ACHN (cell line): ENCODE measurements at places on chromosomes 7 and 10.

DNA sequence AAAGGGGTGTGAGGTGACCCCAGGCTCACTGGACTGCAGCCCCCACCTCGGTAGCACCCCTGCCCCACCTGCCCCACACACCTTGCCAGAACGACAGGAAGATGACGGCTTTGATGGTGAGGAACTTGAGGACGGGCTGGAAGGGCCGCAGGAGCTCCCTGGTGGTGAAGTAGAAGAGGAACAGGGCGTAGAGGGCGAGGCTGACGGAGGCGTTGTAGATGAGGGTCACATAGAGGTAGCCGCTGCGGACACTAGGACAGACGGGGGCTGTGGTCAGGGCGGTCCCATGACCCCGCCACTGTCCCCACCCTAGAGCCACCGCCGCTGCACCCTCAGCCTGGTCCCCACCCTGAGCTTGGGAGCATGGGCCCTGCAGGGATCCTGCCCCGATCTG, 7.6 kb downstream of the TMEM184A start:
- no peak for DNase-seq

DNA sequence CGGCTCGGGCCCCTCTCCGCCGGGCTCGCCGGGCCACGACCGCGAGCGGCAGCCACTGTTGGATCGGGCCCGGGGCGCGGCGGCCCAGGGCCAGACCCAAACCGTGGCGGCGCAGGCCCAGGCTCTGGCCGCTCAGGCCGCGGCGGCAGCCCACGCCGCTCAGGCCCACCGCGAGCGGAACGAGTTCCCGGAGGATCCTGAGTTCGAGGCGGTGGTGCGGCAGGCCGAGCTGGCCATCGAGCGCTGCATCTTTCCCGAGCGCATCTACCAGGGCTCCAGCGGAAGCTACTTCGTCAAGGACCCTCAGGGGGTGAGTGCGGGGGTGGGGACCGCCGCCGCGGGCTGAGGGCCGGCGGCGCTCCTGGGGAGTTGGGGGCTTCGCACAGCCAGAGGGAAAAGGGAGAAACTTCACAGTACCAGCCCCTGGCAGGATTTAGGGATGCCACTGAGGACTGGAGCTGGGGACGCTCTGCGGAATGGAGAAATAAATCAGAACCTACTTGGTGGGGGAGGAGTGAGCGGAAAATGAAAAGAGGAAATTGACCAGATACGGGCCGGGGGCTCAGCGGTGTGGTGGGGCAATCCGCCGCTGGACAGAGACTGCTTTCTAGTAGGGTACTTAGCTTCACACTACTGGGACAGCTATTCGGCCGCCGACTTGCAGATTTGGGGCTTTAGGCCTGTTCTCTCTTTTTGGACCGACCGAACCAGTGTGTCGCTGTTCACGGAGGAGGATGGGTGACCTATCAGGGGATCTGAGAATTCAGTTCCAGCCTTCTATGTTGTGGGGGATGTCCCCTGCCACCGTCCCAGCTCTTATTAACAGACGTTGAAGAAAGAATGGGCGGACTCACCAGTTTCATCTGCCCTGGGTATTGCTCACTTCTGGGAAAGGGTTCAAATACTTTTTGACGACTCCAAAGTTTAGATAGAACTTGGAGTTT, 669 bp downstream of the PI4K2A start:
- peak; percentile 40 for DNase-seq

DNA sequence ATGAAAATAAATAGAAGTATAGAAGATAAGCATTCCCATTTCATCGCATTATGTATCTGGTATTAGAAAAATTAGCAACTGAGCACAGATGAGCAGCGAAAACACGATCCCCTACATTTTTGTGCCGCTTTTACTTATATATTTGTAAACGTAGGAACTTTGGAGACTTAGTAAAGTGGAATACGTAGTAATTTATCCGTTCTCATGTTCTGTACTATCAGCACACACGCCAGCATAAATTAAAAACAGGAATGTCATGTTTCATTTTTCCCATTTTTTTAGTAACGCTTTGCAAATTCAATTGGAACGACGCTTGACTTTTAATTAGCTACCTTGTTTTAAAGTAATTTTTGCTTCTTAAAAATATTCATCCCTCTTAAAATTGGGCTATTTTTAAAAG, 2.4 kb downstream of the ZNRF2 start:
- DNase-seq = no peak

DNA sequence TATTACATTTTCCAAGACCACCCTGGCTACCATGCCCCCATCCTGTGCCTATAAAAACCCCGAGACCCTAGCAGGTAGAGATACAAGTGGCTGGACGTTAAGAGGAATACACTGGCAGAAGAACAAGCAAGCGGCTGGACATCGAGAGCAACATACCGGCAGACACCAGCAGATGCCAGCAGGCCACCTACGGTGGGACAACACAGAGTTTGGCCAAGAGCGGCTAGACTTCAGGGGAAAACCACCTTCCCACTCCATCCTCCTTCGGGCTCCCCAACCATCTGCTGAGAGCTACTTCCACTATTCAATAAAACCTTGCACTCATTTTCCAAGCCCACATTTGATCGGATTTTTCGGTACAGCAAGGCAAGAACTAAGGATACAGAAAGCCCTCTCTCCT, 70.3 kb downstream of the ORC5 start:
- no peak for DNase-seq

- DNase-seq = no peak
Measured at GRCh38 chr7:37196676-37197075, 252.0 kb downstream of the ELMO1 start.

DNA sequence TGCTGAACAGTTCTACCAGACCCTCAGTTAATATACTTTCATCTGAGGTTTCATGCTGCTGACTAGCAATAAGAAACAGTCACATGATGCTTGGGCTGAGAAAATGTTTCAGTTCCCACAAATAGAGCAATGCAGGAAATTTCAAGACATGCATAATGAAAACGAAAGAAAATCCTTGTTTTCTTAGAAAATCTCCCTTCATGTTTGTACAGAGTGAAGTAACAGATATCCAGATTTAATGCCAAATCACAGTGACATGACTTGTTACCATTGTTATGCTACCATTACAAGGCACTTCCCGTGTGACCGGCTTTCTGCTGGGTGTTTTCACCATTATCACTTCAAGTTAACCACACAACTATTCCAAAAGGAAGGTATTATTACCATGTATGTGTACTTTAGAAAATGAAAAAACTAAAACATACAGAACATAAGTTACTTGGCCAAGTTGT, 121.7 kb downstream of the DOCK4 start:
- DNase-seq = no peak

DNA sequence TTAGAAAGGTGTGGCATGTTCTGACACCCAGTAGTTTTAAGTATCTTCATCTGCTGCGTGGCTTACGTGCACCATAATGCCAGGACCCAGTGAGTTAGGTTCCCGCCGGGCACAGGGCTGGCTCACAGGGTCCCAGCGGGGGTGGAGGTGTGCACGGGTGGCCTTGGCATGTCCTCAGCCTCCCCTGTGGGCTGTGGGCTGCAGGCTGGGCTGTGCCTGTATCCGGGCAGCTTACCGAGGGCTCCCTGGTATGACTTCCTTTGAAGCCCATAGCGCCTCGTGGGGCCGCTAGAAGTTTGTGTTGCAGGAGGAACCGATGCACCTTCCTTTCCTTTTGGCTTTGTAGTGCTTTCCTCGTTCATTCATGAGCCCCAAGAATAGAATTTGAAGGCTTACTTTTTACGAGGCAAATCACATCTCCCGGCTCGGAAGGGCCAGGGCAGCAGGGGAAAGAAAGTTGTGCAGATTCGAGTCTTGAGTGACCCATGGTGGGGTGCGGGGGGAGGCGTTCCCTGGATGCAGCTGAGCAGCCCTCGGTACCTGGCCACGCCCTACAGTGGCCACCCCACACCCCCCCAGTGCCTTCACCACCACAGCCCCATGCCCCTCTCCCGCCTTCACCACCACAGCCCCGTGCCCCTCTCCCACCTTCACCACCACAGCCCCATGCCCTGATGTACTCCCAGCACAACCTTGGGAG, 113.2 kb downstream of the WDR37 start:
- DNase-seq = no peak

DNA sequence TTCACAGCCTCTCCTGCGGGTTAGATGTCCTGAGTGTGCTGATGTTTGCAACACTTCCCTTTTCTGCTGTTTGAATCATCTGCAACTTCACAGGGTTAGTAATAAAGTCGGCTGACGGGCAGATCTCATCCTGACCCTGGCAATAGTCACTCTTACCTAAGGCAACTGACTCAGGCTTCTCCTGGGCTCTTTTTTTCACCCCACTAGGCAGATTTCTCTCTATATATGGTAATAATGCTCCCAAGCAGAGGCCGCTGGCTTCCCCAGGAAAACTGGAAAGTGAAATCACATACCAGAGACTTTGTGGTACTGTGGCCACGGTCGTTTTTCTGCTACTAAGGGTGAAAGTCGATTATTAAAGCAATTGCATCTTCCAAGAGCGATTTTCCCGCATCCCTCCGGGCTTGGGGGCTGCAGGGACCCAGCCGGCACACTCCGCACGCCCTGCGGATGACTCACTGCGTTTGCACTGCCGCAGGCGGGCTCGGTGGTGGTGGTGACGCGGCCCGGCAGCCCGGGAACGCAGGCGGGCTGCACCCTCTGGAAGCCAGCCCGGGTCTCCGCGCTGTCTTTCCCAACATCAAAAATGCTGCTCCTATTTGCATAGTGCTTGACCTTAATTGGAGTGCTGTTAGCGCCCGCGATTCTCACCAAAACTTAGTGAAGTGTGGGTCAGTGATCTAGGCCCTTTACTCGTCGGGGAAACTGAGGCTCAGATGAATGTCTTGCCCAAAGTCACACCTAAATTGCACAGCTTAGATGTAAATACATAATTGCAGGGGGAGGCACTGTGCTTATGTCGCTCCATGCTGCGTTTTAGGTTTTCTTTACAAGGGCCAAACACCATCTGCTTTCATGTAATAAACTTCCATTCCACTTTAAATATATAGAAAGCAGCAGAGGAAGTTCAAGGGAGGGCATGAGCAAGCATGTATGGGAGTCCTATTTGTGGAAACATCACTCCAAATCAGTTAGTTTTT, 47.6 kb upstream of the ITGB1 start:
- DNase-seq = peak; percentile 92

DNA sequence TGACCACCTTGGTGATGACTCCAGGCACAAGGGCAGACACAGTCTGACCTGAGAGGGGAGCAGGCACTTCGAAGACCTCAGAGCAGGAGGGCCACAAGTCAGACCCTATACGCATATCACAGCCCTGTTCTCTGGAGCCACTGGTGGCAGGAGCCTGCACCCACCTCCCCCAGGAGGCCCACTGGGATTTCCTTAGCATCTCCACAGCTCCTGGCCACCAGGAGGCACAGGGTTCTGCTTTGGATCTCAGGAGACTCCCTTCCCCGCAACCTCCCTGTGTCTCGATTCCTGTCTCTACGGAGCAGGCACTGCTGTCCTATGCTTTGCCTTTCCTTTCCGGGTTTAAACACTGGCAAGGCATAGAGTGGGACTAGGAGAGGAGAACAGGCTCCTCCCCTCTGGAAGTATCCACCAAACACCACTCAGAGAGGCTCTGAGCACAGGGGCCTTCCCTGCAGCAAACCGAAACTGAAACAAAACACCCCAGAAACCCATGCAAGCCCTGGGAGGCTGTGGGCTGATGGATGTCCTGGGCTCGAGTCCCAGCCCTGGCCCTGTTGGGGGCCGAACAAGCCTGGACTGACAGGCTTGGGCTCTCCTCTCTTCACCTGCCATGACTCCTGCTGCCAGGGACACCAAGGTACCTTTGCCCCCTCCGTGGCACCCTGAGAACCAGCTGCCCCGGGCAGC, 166.3 kb downstream of the NEURL1 start:
- peak; percentile 96 for DNase-seq

DNA sequence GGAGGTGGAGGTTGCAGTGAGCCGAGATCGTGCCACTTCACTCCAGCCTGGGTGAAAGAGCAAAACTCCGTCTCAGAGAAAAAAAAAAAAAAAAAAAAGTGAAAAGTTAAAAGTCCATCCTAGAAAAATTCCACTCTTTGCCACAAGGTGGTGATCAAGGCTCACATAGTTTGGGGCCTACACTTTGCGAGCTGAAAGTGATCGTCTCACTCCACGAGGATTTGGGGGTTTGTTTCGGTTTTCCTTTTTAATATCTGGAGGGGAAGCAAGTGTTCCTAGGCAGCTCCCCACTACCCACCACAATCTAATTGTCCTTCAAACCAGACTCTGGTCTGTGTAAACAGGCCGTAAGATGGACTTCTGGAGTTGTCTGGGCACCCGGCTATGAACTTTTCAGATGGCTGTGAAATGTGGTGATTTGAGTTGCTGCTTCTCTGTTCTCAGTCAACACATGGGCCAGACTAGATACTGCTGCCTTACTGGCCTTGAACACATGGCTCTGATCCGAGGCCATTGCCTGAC, 27.1 kb downstream of the PRLHR start:
- DNase-seq = peak; percentile 77
